Osteocyte (in vitro differentiated cells): ENCODE measurements at places on chromosomes 12 and 14.
A peak's percentile ranks its signal among the peaks of the same experiment; 100 is the strongest.

DNA sequence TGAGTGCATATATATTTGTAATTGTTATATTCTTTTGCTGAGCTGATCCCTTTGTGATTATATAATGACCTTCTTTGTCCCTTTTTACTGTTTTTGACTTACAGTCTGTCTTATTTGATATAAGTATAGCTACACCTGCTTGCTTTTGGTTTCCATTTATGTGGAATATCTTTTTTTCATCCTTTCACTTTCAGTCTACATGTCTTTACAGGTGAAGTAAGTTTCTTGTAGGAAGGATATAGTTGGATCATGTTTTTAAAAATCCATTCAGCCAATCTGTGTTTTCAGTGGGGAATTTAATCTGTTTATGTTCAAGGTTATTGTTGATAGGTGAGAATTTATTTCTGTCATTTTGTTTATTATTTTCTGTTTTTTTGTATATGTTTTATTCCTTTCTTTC, 12.1 kb downstream of the GZMH start:
- DNase-seq, result no peak

- DNase-seq, result no peak
These were observed 6.0 kb downstream of the CLMN start for GRCh38 chr14:95313707-95314106.

- DNase-seq, result no peak
These were observed 80.6 kb upstream of the TMEM233 start for GRCh38 chr12:119512772-119513497.

DNA sequence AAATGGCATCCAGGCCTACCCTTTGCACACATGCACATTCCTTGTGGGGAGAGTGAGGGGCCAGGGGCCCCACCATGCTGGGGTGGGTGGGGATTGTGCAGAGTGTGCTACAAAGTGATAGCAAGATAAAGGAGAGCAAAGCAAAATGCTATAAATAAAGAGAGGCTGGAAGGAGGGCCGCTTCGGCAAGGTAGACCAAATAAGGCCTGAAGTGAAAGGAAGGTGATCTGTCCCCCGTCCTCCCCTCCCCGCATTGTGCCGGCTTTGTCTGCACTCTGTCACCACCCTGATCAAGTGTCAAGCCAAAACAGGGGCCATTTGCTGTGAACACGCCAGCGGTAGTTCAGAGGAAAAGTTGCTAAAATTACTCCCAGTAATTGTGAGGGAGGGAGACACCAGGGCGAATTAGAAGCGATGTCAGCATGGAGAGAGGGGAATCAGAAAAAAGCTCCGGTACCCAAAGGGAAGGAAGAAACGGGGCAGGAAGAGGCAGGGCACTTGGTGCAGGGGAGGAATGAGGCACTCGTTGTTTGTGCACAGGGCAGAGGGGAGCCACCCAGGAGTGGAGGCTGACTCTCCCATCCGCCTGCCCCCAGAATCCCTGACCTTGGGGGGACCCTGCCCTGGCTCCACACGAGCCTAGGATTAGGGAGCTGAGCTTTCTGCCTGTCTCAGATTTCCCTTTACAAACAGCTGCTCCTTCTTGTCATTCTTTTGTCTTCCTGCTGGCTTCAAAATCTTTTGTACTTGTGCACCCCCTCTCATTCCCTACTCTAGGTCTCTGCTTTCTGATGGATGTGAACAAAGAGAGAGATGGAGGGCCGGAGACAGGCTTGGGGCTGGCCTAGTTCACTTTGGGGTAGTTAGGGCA, 2.9 kb upstream of the MYH7 start:
- DNase-seq, result peak; percentile 75

DNA sequence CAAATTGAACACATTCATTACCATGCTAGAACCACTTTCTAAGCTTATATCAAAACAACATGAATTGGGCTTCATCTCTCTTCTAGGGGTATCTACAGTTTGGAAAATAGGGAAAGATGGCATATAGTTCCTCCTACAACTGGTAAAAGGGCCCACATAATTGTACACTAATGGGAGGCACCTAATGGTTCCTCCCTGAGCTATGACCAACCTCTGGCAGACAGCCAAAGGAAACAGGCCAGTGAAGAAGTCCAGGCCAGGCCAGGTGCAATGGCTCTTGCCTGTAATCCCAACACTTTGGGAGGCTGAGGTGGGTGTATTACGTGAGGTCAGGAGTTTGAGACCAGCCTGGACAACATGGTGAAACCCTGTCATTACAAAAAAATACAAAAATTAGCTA, 23.2 kb upstream of the APOF start:
- DNase-seq, result no peak

DNA sequence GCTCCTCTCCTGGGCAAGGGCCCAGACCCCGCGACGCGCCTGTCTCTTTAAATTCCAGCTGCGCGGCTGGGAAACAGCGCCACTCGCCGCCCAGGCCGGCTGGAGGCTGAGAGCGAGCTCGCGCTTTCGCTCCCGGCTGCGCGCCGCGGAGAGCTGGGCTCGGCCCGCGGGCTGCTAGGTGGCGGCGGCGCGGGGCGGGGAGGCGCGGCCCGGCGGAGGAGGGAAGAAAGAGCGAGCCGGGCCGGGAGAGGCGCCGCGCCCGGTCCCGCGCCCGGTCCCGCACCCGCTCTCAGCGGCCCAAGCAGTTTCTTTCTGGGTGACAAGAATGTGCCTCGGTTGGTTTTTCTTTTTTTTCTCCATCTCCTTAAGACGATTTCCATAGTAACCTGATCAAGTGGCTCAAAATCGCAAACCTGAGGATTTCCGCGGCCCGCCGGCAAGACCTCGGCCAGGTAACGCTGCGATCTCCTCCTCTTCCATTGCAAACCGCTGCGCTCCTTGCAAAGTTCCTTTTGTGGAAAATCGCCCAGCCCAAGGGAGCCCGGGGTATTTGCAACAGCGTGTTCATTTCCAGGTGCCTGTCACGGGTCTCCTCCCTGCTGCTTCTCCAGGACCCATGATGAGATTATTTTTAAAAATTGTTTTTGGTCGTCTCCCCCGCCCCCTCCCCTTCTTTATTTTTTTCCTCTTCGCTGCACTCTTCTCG, 259.5 kb upstream of the E2F7 start:
- peak; percentile 87 for DNase-seq
